ENCODE measurements at places on chromosomes 2 and 18. TPM values are rescaled to one million over a fixed set of nuclear protein-coding genes. Genes with fewer than 3 reads are reported as not detected.

CASP10 gene
- total RNA-seq: 15.7 TPM

TACR1 gene
- not detected for total RNA-seq

PDE1A gene
- total RNA-seq: not detected

SKOR2 gene
- total RNA-seq: 0.30 TPM

UGT1A8 gene
- total RNA-seq: not detected

ALKAL2 gene
- total RNA-seq: 0.36 TPM

POTEC gene
- not detected for total RNA-seq

WDCP gene
- total RNA-seq: 14.9 TPM

Data from activated T-cell treated with anti-CD3 and anti-CD28 coated beads, Interleukin-2, amount 50 U/mL, for 72 hours (primary cell).